Ureter (tissue), 1 donor: ENCODE measurements at places on chromosomes 12 and 14. TPM values are rescaled to one million over a fixed set of nuclear protein-coding genes. Genes with fewer than 3 reads are reported as not detected.

Gene POTEM
- not detected for total RNA-seq

Gene MOK
- 24.4 TPM for total RNA-seq

Gene CIROP
- total RNA-seq, result not detected

Gene FSCB
- total RNA-seq, result 0.49 TPM

Gene LRP1-AS
- total RNA-seq, result not detected

GRCh38 chr12:131432532-131433260 lies 278.2 kb upstream of the SFSWAP start:
- DNase-seq, result no peak

GRCh38 chr12:123960856-123961255 lies 11.8 kb downstream of the CCDC92 start:
- DNase-seq, result no peak

GRCh38 chr14:33848706-33849454 lies 102.0 kb downstream of the EGLN3 start:
- peak; percentile 57 for DNase-seq

- DNase-seq, result no peak
Observed at GRCh38 chr12:65205886-65206285, 36.5 kb downstream of the LEMD3 start.

DNA sequence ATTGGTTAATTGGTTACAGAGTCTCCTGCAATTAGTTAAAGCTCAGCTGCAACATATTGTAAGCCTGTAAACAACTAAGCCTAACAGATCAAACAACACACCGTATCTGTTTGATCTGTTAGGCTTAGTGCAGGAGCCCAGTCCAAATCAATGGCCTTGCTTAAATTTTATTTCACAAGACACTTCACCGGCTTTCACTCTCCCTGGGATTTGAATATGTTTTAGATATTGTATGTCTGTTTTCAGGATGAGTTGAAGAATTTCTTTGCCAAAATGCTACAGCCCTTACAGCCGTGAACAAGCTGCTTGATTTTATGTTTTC lies 5.5 kb upstream of the RNASE1 start:
- DNase-seq, result no peak

DNA sequence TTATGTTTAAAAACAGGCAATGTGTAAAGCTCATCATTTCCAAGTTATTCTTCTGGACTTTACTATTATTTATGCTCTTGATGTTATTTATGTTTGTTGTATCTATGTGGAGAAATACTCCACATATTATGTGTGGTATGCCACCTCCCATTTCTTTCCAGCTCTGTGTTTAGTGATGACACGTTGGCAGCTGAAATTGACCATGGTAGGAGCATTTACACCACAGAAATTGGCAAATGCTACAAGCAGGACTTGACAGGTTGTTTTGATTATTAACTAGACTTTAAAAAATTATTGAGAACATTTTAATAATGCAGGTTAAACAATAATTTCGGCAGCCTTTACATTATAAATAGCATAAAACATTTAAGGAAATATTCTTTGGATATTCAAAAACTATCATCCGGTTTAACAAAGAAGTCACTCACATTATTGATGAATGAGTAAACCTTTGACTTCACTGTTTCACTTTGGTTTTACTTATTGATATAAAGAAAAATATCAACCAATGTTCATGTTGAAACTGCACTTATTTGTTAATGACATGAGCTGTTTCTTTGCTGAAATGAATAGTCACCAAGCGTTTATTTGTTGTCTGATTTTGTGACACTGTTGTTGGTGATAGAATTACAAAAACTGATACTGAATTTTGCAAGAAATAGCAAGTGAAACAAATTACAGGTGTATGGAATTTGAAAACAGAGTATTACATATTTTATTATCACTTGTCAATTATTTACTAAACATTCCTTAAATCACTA lies 76.8 kb downstream of the HMGA2 start:
- DNase-seq, result no peak
